Small intestine (tissue), 16 donors: ENCODE measurements at places on chromosomes 3 and 15. TPM values are rescaled to one million over a fixed set of nuclear protein-coding genes. Genes with fewer than 3 reads are reported as not detected.

Gene SGO1
- 5.8 TPM for polyA plus RNA-seq

DNA sequence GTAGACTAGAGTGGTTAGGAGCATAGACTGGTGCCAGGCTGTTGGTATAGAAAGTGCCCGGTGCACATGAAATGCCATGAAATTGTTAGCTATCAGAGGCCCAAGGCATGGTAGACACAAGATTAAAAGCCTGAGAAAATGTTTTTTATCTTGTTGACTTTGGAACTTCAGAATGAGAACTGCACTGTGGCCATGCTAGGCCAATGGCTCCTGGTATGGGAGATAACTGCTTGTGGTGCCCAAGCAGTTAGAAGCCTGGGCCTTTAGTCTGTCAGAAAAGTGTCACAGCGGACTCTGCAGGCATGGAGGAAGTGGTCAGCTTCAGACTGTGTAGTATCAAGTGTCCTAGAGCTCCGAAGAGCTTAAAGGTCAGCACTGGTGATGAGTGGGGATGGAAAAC lies 11.9 kb downstream of the FYCO1 start:
- no peak for DNase-seq

DNA sequence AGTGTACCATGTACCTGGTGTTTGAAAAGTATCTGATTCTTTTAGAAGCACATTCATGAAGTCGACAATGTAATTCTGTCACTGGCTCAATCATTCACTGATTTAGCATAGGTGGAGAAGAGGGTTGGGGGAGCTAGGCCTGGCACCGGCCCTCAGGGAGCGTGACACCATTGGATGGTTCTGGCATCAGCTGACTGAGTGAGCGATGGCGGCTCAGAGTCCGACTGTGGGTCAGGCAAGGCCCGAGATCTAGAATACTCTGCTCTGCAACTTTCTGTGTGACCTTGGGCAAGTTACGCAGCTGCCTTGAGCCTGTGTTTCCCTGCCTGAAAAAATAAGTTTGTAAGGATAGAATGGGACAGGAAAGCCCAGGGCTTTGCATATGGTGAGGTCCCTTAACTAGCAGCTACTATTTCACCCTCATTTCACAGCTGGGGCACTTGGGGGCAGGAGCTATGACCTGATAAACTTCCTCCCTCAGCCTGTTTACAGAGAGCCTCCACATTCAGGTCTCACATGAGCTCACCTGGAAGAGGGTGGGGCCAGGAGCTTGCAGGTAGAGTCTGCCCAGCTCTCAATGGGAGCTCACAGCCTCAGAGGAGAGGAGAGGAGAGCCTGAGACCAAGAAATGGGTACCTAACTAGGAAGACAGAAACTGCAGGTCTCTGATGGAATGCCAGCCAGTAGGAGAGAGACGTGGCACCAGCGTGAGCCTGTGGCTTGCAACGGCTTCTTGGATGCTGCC lies 153.7 kb upstream of the TLE3 start:
- DNase-seq: peak; percentile 37

DNA sequence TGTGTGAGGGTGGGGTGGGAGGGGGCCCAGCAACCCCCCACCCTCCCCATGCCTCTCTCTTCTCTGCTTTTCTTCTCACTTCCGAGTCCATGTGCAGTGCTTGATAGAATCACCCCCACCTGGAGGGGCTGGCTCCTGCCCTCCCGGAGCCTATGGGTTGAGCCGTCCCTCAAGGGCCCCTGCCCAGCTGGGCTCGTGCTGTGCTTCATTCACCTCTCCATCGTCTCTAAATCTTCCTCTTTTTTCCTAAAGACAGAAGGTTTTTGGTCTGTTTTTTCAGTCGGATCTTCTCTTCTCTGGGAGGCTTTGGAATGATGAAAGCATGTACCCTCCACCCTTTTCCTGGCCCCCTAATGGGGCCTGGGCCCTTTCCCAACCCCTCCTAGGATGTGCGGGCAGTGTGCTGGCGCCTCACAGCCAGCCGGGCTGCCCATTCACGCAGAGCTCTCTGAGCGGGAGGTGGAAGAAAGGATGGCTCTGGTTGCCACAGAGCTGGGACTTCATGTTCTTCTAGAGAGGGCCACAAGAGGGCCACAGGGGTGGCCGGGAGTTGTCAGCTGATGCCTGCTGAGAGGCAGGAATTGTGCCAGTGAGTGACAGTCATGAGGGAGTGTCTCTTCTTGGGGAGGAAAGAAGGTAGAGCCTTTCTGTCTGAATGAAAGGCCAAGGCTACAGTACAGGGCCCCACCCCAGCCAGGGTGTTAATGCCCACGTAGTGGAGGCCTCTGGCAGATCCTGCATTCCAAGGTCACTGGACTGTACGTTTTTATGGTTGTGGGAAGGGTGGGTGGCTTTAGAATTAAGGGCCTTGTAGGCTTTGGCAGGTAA lies 8.1 kb downstream of the FAM131A start:
- peak; percentile 89 for DNase-seq

GRCh38 chr3:104810896-104811295 lies 555.8 kb upstream of the ALCAM start:
- no peak for DNase-seq

DNA sequence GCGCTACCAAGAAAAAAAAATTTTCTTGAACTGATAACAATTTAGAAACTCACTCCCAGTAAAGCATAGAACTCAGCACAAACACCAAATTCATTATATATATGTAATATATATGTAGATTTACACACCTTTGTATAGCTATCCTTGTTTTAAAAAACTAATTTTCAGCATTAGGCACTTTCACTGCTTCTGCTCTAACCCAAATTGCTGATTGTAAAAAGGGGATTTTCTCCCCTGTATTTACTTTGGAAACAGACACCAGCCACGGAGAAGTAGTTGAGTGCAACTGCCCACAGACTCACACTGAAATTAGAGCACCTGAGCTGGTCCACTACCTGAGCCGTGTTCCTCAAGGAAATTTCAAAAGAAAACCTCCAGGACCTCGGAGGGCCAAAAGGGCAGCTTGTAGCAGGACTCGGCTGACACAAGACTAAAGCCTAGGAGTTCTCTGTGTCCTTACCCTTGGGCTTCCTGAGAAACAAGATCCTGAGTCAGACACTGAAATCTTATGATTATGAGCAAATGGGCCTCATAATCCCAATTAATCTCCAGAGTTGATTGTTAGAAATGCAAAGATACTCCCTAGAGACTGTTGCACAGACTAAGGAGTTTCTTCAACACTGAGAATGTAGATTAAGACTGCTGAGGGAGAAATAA lies 106.0 kb downstream of the TNIK start:
- DNase-seq: peak; percentile 64

- no peak for DNase-seq
These were observed 296 bp downstream of the TPRA1 start for GRCh38 chr3:127590282-127590592.

- peak; percentile 96 for DNase-seq
These were observed 76.0 kb downstream of the TAMM41 start for GRCh38 chr3:11770477-11771391.

Gene PLD1
- 93.4 TPM for polyA plus RNA-seq

GRCh38 chr3:49785565-49786356 lies 581 bp downstream of the IP6K1 start:
- DNase-seq: no peak
